ENCODE measurements at places on chromosomes 7 and 10.

GRCh38 chr7:30119890-30120577 lies 14.8 kb upstream of the MTURN start:
- DNase-seq = no peak

GRCh38 chr7:125651823-125652528 lies 722.4 kb upstream of the POT1 start:
- no peak for DNase-seq

DNA sequence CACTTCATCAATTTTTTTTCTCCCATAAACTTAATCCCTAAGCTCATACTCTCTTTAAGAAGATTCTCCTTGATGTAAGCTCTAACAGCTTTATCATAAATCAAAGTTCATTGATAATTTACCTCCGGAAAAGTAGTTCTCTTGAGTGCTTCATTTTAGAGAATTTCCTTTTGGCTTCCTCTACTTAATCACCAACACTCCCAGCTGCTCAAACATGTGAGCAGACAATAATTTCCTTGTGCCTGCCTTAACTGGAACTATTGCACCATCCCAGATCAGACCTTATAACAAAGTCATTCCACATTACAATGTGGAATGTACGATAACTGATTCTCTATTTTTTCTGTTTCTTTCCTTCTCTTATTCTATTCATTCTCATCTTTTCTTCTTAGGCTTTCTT lies 5.9 kb downstream of the FEZF1 start:
- no peak for DNase-seq

GRCh38 chr7:25122373-25122772 lies 2.7 kb downstream of the CYCS start:
- no peak for DNase-seq

- DNase-seq = no peak
Observed at GRCh38 chr10:129896860-129897200, 67.2 kb downstream of the EBF3 start.

DNA sequence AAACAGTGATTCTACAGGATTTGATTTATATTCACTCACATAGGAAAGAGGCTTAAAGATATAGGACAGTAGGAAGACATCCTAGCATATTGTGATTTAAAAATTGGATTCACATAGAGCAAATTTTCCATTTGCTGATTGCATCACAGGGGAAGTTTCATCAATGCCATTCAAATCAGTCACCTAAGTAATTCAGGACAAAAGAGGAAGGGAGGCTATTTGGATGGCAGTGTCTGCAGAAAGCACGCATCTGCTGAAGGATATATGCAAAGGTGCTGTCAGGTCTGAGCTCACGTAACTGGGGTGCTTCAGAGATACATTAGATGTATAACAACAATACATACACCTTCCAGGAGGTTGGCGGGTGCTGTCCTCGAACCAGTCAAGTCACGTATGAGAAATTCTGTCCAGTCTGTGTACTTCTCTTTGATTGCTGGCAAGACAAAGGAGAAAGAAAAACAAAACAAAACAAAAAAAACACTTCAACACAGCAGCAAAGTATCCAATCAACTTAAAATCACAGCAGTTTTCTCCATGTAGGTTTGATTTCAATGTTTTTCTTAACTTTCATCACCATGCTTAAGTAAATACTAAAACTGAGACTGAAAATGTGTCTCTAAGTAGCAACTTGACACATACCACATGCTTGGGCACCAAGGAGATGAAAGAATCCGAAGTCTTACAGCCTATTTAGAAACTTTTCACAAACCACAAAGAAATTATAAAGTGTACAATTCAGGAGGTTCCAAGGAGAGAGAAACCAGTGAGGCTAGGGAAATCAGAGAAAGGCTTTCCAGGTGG lies 125.1 kb downstream of the SFMBT2 start:
- DNase-seq = no peak

- no peak for DNase-seq
Observed at GRCh38 chr10:60155099-60155877, 234.4 kb downstream of the ANK3 start.

GRCh38 chr10:9625304-9625703 lies 1392.4 kb upstream of the CELF2 start:
- no peak for DNase-seq

DNA sequence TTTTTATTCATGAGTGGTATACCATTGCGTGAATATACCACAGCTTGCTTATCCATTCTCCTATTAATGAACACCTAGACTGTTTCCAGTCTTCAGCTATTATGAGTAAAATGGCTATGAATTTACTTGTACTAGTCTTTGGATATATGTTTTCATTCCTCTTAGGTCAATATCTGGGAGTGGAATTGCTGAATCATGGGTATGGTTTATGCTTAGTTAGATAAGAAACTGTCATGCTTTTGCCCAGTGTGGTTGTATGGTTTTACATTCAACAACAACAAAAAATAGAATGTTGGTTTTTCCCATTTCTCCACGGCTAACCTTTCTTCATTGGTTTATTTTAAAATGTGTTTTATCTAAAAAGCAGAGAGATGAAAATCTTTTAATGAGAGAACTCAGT lies 308.3 kb downstream of the PHF14 start:
- DNase-seq = no peak

Data from stimulated activated CD4-positive, alpha-beta T cell treated with anti-CD3 and anti-CD28 coated beads, TNF-alpha, amount 100 ng/mL, for 48 hours (primary cell).